ENCODE measurements at places on chromosomes 16 and 17. TPM values are rescaled to one million over a fixed set of nuclear protein-coding genes. Genes with fewer than 3 reads are reported as not detected.

Gene DDX5
- 439 TPM for total RNA-seq

GRCh38 chr17:76000016-76000754, 470 bp upstream of the CDK3 start:
- DNase-seq, result peak; percentile 28

GRCh38 chr16:28061352-28062101, 2.0 kb downstream of the GSG1L start:
- no peak for DNase-seq

Gene RNF43
- under 0.01 TPM for total RNA-seq

Gene KRT15
- total RNA-seq, result not detected

GRCh38 chr16:13630374-13630773, 289.6 kb upstream of the ERCC4 start:
- no peak for DNase-seq

DNA sequence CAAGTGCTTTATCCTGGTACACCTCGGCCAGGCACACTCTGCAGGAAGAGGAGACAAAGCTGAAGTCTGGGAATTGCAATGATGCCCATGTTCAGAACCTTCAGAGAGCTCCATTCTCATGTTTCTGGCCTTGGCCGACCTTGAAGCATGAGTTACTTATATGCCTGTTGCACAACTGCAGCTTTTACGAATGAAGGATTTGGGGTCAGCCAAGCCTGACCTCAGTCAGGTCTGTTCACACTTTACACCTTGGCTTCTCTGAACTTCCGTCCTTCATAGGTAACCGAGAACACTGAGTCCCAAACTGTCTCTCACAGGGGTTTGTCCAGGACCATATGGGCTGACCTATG, 66.7 kb downstream of the GTF3C1 start:
- no peak for DNase-seq

Gene PPM1E
- 0.50 TPM for total RNA-seq

DNA sequence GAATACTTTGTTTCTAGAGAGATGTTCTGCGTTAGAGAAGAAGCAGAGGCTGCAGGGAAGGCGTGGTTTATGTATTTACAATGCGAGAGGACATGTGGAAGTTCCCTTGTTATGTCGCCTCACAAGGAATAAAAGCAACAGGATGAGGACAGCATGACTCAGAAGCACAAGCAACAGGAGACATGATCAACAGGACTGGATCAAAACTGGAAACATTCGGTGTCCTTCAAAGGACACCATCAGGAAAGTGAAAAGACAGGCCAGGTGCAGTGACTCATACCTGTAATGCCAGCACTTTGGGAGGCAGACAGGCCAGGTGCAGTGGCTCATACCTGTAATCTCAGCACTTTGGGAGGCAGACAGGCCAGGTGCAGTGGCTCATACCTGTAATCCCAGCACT, 52.6 kb downstream of the CCDC57 start:
- DNase-seq, result no peak

DNA sequence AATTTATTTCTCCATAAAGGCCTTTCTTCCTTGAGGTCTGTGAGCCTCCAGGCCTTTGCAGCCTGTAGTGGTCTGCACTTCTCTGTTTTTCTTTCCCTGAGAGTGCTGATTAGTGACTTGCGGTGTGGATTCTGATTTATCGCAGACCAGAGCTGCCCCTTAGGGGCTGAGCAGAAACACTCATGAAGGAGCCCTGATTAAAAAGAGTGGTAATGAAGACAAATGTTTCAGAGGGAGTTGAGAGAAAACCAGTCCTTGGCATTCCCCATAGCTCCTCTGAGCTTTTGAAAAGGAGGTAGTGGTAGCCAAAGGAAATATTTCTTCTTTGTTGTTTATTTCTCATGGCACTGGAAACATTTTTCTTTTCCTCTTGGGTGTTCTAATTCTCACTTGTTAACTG, 268.1 kb upstream of the TBX2 start:
- DNase-seq, result no peak

Gene B4GALNT2
- total RNA-seq, result under 0.01 TPM

DNA sequence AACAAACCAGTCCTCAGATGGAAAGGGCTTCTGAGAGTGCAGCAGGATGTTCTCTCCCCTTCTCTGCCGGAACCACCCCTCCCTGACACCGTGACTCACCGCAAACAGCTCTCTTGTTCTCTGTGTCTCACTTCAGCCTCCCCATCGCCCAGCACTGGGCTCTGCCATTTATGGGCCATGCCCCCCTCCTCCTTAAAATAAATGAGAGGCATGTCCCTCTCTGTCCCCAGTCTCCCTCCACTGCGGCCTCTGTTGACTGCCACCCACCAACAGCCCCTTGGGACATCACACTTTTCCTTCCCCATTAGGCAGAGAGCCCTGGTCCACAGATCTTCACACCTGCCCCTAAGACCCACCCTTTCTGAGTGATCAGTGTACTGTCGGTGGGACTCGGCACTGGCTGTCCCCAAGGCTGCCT, 6.3 kb downstream of the CCDC102A start:
- DNase-seq, result peak; percentile 58

Gene CACNG5
- total RNA-seq, result not detected

Gene EXOC3L1
- 0.26 TPM for total RNA-seq
